ENCODE measurements at places on chromosomes 3 and 15. TPM values are rescaled to one million over a fixed set of nuclear protein-coding genes. Genes with fewer than 3 reads are reported as not detected.

- no peak for DNase-seq
- no peaks in the 10 kb centered on the region for H3K4me1 ChIP-seq
- no peak overlapping the region for H3K27ac ChIP-seq
- H3K36me3 ChIP-seq: no peaks in the 10 kb centered on the region
- no peaks in the 10 kb centered on the region for H3K27me3 ChIP-seq
These were observed 577.8 kb downstream of the PYDC2 start for GRCh38 chr3:192038726-192039125.

DNA sequence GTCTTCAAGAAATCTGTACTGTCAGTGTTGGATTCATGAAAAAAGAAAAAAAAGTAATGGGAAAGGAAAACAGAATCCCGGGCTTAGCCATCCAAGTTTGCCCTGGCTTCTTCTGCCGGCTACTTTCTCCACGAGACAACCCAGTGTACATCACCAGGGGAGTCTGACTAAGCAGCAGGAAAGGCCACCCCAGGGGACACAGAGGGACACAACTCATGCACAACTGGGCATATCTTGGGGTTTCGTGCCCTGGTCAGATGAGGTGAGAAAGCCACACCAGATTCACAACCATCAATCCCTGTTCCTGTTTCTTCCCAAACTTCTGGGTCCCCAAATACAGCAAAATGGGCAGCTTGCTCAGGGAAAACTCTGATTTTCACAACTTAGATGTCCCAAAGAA is 33.2 kb downstream of the ADAMTS17 start:
- DNase-seq: no peak
- H3K27me3 ChIP-seq: no peaks in the 10 kb centered on the region
- no peaks in the 10 kb centered on the region for H3K4me1 ChIP-seq
- peak overlapping the region; percentile 36 for H3K27ac ChIP-seq
- no peak overlapping the region for H3K4me3 ChIP-seq

- H3K4me3 ChIP-seq: no peak overlapping the region
- no peaks in the 10 kb centered on the region for H3K27me3 ChIP-seq
- no peaks in the 10 kb centered on the region for H3K4me1 ChIP-seq
- H3K27ac ChIP-seq: no peak overlapping the region
- DNase-seq: no peak
These were observed 35.3 kb downstream of the TLE3 start for GRCh38 chr15:70062321-70062956.

GRCh38 chr15:26537663-26538062 is 235.2 kb downstream of the GABRB3 start:
- no peak for DNase-seq
- H3K27me3 ChIP-seq: no peaks in the 10 kb centered on the region
- H3K27ac ChIP-seq: no peak overlapping the region
- no peaks in the 10 kb centered on the region for H3K36me3 ChIP-seq
- H3K4me1 ChIP-seq: no peaks in the 10 kb centered on the region

DNA sequence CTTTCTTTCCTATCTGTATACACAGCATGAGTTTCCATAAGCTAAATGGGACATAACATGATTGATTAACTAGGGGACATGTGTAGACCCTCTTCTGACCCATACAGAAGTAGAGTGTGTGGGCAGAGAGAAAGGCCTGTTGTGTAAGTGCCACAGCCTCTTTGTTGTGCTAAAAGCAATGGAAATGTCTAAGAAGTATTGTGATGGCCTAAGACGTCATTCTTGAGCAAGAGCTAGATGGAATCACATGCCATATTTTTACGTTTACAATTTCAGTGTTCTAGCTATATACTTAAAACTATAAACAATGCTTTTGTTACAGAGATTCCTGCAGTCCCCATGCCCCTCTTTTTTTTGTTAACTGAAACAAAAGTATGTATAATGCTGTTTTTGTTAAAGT is 61.9 kb downstream of the CD47 start:
- peaks cover 7% of the 10 kb centered on the region for H3K4me1 ChIP-seq
- H3K27ac ChIP-seq: no peak overlapping the region
- H3K36me3 ChIP-seq: peaks cover 46% of the 10 kb centered on the region

- no peaks in the 10 kb centered on the region for H3K36me3 ChIP-seq
- H3K4me1 ChIP-seq: no peaks in the 10 kb centered on the region
- DNase-seq: no peak
- no peaks in the 10 kb centered on the region for H3K27me3 ChIP-seq
- no peak overlapping the region for H3K27ac ChIP-seq
- H3K4me3 ChIP-seq: no peak overlapping the region
These were observed 238.8 kb downstream of the CNTN3 start for GRCh38 chr3:74375653-74376052.

DNA sequence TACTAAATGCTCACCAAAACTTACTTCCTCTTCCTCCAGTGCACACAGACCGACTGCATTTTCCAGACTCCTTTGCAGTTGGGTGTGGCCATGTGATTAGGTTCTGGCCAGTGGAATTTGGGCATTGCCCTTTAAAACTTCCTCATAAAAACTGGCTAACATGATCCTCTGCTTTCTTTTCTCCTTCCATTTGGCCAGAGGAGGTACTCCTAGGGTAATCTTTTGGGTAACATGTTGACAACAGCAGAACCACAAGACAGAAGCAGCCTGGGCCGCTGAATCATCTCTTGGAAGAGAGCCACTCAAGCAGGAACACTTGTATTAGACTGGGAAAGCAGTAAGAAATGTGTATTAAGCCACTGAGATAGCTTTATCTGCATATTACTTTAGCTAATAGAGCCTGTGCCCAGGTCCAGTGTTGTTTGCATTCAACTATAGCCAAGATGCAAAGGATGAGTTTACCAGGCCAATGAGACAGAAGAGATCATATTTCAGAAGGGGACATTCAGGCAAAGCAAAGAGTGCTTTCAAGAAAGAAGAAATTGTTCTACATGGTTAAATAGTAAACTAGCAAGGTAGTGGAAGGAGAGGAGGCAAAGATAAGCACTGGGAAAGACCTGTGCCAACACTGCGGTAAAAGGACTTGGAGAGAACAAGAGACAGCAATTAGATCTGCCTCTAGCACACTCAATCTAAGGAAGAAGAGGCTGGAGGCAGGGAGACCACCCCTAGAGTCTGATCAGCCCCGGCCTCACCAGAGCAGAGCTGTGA is 79.8 kb downstream of the PLCH1 start:
- peaks cover 4% of the 10 kb centered on the region for H3K27me3 ChIP-seq
- no peaks in the 10 kb centered on the region for H3K36me3 ChIP-seq
- no peaks in the 10 kb centered on the region for H3K4me1 ChIP-seq
- no peak overlapping the region for H3K27ac ChIP-seq

The OSTN gene
- not detected for total RNA-seq

The MUC20 gene
- 1.4 TPM for total RNA-seq

The GOLGA8S gene
- 0.20 TPM for total RNA-seq

The CHDH gene
- total RNA-seq: 0.79 TPM

The BBX gene
- 35.0 TPM for total RNA-seq

The CD96 gene
- 271 TPM for total RNA-seq

The ZBTB11 gene
- 34.0 TPM for total RNA-seq

The STRC gene
- 0.20 TPM for total RNA-seq

The ELL3 gene
- 2.5 TPM for total RNA-seq

Data from activated CD4-positive, alpha-beta T cell treated with anti-CD3 and anti-CD28 coated beads, Interleukin-2, amount 10 ng/mL, durations not matched to agents 7 days and 5 days (primary cell).